ENCODE measurements at places on chromosomes 11 and 22. TPM values are rescaled to one million over a fixed set of nuclear protein-coding genes. Genes with fewer than 3 reads are reported as not detected.

The SLC22A8 gene
- not detected for total RNA-seq

The GRIK4 gene
- not detected for total RNA-seq

The MS4A2 gene
- total RNA-seq: not detected

The TPH1 gene
- total RNA-seq: 0.56 TPM

The NCF4 gene
- 70.4 TPM for total RNA-seq

The MPST gene
- 19.5 TPM for total RNA-seq

The GDPD4 gene
- total RNA-seq: not detected

The SLCO2B1 gene
- 0.27 TPM for total RNA-seq

The IGSF9B gene
- 89.6 TPM for total RNA-seq

The BBOX1 gene
- not detected for total RNA-seq

The XKR3 gene
- total RNA-seq: not detected

The VSIG10L2 gene
- not detected for total RNA-seq

The FAT3 gene
- total RNA-seq: not detected

The CSNK1E gene
- 100 TPM for total RNA-seq

The CARD18 gene
- not detected for total RNA-seq

Measured in T-helper 1 cell treated with Interleukin-12 subunit alpha and Interleukin-12 subunit beta and Interleukin-4 antibody, amounts not matched to agents 30 ng/mL and 1 ng/mL, for 36 hours (primary cell).